ENCODE measurements at places on chromosomes 1 and 21.

DNA sequence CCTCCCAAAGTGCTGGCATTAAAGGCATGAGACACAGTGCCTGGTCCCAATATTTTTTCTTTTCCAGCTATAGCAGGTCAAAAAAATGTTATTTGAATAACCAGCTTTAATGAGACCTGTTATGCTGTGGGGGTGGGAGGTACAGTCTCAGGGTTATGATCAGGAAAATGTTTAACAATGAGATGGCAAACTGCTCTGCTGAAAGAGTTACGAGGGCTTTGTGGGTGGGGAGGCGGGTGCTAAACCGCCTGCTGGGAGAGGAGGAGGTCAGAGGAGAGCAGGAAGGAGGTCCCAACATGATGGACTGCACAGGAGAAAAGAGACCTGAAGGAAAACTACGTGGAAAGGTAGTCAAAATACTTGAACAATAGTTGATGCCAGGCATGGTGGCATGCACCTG, 126.0 kb upstream of the B3GALT2 start:
- DNase-seq, result no peak

DNA sequence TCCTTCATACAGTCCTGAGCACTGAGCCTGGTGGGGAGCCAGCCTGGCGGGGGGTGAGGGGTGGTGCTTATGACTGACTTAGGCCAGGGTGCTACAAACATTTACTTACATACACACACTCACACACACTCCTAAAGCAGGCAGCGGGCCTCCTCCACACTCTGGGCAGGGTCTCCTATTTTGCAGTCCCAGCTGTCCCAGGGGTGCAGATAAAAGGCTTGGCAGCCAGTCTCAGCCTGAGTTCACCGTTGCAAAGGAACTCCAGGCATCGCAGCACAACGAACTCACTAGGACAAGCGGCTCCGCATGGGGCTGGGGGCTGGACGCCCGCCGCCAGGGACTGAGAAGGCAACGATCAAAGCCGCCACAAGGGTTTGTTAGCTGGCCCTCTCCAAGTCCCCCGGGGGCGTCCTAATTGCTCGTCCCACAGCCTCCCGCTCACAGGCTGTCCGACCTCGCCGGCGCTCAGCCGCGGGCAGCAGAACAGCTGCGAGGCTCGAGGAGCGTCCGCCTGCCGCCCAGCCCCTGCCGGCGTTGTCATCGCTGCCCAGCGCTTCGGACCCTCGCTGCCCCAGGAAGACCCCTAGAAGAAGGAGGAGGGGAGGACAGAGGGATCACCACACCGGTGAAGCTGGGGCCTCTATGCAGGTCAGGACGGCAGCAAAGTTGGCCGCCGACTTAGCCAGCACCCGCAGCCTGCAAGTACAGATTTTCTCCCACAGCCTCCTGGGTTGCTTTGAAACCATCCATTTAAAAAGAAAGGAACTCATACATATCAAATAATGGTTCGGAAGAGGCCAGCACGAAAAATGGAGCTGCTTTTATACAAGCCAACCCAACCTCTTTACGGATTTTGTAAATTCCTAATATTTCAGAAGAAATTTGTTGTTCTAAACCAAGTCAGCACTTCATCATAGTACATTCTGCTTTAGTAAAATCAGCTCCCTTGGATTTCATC, 6.2 kb downstream of the BARHL2 start:
- no peak for DNase-seq

- no peak for DNase-seq
Measured at GRCh38 chr21:30996728-30997127, 41.5 kb downstream of the KRTAP19-8 start.

DNA sequence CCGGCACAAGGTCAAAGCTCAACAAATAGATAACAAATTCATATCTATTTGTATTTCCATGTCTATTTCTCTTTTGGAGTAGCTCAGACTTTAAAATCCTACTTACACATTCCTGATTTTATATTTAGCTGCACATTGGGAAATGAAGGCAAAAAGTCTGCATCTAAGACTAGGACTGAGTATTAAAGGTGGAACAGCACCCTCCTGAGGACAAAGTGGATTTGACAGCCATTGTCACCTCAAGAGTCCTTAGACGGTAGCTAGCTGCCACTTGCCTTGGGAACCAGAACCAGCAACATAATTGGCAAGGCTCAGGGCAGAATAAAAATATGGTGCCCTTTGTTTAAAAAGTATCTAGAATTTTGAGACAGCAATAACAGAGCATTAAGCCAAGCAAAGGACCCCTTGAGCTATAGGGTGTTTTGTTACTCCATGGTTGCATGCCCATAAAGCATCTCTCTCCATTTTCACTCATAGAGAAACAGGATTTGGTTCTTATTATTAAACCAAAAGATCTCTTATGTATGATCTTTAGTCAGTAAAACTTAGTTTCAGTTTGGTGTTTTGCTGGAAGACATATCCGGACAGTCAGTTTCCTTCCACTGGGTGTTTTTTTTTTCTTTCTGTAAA, 30.0 kb upstream of the SGIP1 start:
- no peak for DNase-seq
